ENCODE measurements at places on chromosomes 1 and 21. TPM values are rescaled to one million over a fixed set of nuclear protein-coding genes. Genes with fewer than 3 reads are reported as not detected.

DNA sequence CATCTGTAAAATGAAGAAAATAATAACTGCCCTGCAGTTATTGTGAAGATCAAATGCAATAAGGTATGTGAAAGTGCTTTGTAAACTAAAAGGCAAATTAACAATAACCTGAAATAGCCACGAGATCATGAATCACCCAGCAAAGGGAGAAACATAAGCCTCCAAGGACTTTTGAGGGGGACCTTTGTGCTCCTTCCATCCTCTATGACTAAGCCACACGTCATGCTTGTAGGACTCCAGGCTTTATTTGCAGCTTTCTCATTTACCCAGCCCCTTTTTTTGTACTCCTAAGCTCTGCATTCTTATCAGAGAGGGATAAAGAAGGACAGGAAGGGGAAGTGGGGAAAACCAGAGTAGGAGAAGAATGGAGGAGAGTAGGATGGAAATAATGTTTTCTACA lies 115.1 kb downstream of the PROX1 start:
- no peak overlapping the region for H3K4me3 ChIP-seq
- H3K27ac ChIP-seq = no peak overlapping the region
- H3K4me1 ChIP-seq = peaks cover 2% of the 10 kb centered on the region
- no peaks in the 10 kb centered on the region for H3K27me3 ChIP-seq
- no peaks in the 10 kb centered on the region for H3K36me3 ChIP-seq

DNA sequence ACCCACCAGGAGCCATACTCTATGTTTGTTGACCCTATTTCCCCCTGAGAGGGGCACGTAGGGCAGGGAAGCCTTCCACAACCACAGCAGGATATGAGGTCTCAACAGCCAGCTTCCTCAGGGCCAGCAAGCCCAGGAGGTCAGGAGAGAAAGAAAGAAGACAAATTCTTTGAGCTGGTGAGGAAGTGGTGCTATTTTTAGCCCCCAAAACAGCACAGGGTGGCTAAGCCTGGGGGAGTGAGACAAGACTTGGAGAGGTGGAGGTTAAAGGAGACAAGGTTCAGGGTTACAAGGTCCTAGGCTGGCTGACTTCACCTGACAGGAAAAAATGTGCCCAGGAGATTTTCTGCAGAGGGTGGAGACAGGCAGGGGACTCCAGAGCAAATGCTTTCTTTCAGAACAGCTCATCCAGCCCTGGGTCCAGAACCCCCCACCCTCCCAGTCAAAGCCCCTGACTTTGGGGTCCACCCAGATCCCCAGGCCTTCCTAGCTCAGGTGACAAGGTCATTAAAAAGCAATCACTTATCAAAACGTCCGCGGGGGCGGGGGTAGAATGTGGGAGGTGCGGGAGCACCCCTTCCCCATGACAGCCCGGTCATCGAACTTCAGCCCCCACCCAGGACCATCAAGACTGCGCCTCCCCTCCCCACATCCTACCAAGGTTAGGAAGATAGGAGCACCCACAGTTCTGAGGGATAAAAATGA lies 1.3 kb downstream of the SV2A start:
- no peak for DNase-seq
- peaks cover 35% of the 10 kb centered on the region for H3K4me1 ChIP-seq
- H3K27ac ChIP-seq = peak overlapping the region; percentile 78

GRCh38 chr1:150477320-150477719 lies 9.9 kb upstream of the TARS2 start:
- H3K36me3 ChIP-seq = peaks cover 7% of the 10 kb centered on the region
- H3K4me3 ChIP-seq = no peak overlapping the region
- no peak for DNase-seq
- no peak overlapping the region for H3K27ac ChIP-seq
- peaks cover 2% of the 10 kb centered on the region for H3K27me3 ChIP-seq

GRCh38 chr1:20426923-20427322 lies 59.1 kb downstream of the CAMK2N1 start:
- H3K4me1 ChIP-seq = peaks cover 10% of the 10 kb centered on the region
- peaks cover 49% of the 10 kb centered on the region for H3K27me3 ChIP-seq
- no peak overlapping the region for H3K27ac ChIP-seq
- H3K36me3 ChIP-seq = peaks cover 4% of the 10 kb centered on the region

DNA sequence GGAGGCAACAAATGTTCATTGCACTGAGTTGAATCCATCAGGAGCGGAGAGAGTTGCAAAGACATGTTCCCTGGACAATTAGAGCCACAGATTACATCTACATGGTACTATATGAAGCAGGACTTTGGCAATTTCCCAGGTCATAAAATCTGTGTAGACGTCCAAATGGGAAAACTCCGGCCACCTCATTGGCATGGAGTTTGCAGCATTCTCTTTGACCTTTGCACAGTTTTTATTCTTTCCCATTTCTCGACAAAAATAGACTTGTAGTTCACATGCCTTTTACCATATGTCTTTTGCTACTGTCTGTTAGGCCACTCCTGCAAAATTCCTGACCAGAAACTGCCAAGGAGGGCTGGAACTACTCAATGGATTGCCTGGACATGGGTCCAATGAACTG lies 48.2 kb downstream of the UBE2T start:
- H3K27me3 ChIP-seq = peaks cover 10% of the 10 kb centered on the region
- peaks cover 18% of the 10 kb centered on the region for H3K4me1 ChIP-seq
- no peaks in the 10 kb centered on the region for H3K36me3 ChIP-seq
- H3K4me3 ChIP-seq = no peak overlapping the region

- peak overlapping the region; percentile 26 for H3K27ac ChIP-seq
- H3K4me3 ChIP-seq = no peak overlapping the region
- no peaks in the 10 kb centered on the region for H3K4me1 ChIP-seq
Measured at GRCh38 chr1:173802961-173803360, 21.5 kb upstream of the DARS2 start.

GRCh38 chr21:14572204-14572780 lies 26.2 kb upstream of the SAMSN1 start:
- peaks cover 15% of the 10 kb centered on the region for H3K36me3 ChIP-seq
- H3K4me3 ChIP-seq = no peak overlapping the region
- H3K4me1 ChIP-seq = peaks cover 27% of the 10 kb centered on the region
- DNase-seq = no peak

GRCh38 chr1:44831516-44831915 lies 11.5 kb downstream of the PTCH2 start:
- no peak for DNase-seq
- peaks cover 7% of the 10 kb centered on the region for H3K4me1 ChIP-seq
- H3K4me3 ChIP-seq = no peak overlapping the region
- H3K27me3 ChIP-seq = no peaks in the 10 kb centered on the region
- no peak overlapping the region for H3K27ac ChIP-seq

DNA sequence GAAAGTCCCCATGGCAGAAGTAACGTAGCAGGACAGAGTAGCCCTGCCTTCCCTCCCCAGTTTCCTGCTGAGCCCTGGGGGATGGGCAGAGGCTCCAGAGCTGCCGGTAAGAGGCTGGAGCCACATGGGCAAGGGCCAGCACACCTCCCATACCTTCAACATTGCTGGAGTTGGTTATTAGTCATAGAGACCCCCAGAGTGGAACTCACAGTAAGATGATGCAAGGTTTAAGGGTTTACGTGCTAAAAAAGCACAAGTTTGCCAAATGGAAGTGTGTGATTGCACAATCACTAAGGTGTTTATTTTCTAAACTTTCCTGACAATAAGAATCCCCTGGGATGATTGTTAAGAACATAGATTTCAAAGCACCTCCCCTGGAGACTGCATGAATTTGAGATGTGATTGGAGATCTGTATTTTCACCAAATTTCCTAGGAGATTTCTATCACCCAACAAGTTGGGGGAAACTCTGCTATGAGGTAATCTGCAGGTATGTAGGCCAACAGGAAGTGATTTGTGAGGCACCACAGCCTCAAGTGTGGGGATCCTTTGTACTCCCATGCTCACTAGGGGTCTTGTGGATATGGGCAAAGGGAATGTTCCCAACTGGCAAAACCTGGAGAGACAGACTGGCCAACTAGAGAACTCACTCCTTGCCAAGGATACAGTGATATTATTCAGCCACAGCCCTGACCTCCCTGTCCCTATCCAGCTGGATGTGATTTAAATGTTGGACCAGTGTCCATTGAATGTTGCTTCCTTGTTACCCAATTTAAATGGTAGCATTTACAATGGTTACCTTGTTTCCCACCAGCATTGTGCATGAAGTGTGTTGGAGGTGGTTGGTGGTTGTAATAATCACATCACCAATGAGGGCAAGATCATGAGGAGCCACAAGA lies 37.1 kb upstream of the CSF1 start:
- H3K27ac ChIP-seq = no peak overlapping the region
- no peak overlapping the region for H3K4me3 ChIP-seq
- DNase-seq = no peak

- H3K4me1 ChIP-seq = peaks cover 83% of the 10 kb centered on the region
- no peaks in the 10 kb centered on the region for H3K27me3 ChIP-seq
- H3K4me3 ChIP-seq = peak overlapping the region; percentile 93
- peak overlapping the region; percentile 90 for H3K27ac ChIP-seq
- no peak for DNase-seq
Measured at GRCh38 chr1:207866471-207867135, 44.3 kb downstream of the CD34 start.

- no peak overlapping the region for H3K27ac ChIP-seq
- DNase-seq = no peak
- H3K4me1 ChIP-seq = peaks cover 27% of the 10 kb centered on the region
- H3K4me3 ChIP-seq = no peak overlapping the region
- no peaks in the 10 kb centered on the region for H3K27me3 ChIP-seq
- H3K36me3 ChIP-seq = no peaks in the 10 kb centered on the region
Measured at GRCh38 chr1:173328961-173329360, 121.8 kb upstream of the TNFSF4 start.

GRCh38 chr1:112358798-112359408 lies 37.1 kb upstream of the CTTNBP2NL start:
- no peaks in the 10 kb centered on the region for H3K36me3 ChIP-seq
- no peaks in the 10 kb centered on the region for H3K4me1 ChIP-seq
- peak; percentile 51 for DNase-seq
- H3K27me3 ChIP-seq = peaks cover 50% of the 10 kb centered on the region
- H3K27ac ChIP-seq = no peak overlapping the region
- H3K4me3 ChIP-seq = no peak overlapping the region

- H3K4me1 ChIP-seq = peaks cover 34% of the 10 kb centered on the region
- no peaks in the 10 kb centered on the region for H3K27me3 ChIP-seq
- peaks cover 14% of the 10 kb centered on the region for H3K36me3 ChIP-seq
- H3K27ac ChIP-seq = no peak overlapping the region
- H3K4me3 ChIP-seq = no peak overlapping the region
- DNase-seq = no peak
Measured at GRCh38 chr1:21308847-21309652, 18.8 kb upstream of the ECE1 start.

DNA sequence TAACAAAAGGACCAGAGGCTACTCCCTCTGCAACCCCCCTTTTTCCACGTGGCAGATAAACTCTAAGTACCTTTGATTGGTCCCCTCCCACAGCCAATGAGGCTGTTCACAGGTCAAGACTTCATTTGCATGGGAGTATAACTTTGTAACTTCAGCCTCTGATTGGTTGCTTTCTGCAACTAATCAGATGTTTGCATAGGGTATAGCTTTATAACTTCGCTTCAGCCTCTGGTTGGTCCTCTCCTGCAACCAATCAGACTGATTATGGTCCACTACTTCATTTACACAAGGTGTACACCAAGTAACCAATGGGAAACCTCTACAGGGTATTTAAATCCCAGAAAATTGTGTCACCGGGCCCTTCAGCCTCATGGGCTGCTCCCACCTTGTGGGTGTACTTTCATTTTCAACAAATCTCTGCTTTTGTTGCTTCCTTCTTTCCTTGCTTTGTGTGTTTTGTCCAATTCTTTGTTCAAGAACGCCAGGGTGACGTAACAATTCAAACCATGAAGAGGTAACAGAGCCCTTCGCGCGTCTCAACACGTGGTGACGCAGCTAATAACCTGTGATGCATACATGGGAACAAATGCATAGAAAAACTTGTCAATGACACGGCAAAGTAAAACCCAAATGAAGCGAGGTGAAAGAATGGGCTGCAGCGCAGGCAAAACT lies 47.2 kb downstream of the VPS26C start:
- peak; percentile 53 for DNase-seq
- peaks cover 47% of the 10 kb centered on the region for H3K4me1 ChIP-seq
- no peaks in the 10 kb centered on the region for H3K27me3 ChIP-seq
- peak overlapping the region; percentile 94 for H3K27ac ChIP-seq

GRCh38 chr21:15164678-15165303 lies 100.0 kb upstream of the NRIP1 start:
- DNase-seq = no peak
- H3K36me3 ChIP-seq = no peaks in the 10 kb centered on the region
- no peaks in the 10 kb centered on the region for H3K4me1 ChIP-seq
- no peaks in the 10 kb centered on the region for H3K27me3 ChIP-seq
- no peak overlapping the region for H3K4me3 ChIP-seq

DNA sequence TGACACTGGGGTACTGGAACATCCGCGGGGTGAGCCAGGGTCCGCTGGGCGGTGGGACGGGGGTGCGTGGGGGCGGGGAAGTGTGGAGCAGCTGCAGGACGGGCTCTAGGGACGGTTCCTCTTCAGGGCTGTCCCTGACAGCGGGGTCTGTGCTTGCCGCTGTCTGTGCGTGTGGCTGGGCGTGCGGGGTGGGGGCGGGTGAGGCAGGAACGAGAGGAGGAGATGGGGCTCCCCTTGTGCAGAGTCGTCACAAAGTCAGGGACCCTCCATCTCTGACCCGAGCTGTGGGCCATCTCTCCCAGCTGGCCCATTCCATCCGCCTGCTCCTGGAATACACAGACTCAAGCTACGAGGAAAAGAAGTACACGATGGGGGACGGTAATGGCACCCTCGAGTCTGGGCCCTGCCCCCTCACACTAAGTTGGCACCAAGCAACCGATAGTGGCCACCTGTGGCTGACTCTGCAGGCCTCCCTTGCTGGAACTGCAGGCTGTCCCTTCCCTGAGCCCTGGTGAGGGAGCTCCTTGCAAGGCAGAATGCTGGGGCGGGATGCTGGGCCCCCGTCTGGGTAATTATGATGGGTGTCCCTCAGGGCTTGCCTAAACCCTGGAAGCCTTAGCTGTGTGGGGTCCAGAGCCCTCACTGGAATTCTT lies 392 bp downstream of the GSTM2 start:
- peak overlapping the region; percentile 29 for H3K4me3 ChIP-seq
- peaks cover 4% of the 10 kb centered on the region for H3K27me3 ChIP-seq
- peaks cover 25% of the 10 kb centered on the region for H3K4me1 ChIP-seq

The LENEP gene
- total RNA-seq = 1.2 TPM

The ICOSLG gene
- total RNA-seq = 1.1 TPM

The CHIT1 gene
- total RNA-seq = 0.94 TPM

The NCF2 gene
- 9.8 TPM for total RNA-seq

The CRABP2 gene
- total RNA-seq = 1.4 TPM

The PLA2G2A gene
- not detected for total RNA-seq

The CCDC30 gene
- total RNA-seq = 1.5 TPM

The LGR6 gene
- not detected for total RNA-seq

The LCE2C gene
- not detected for total RNA-seq

The TMEM269 gene
- total RNA-seq = 0.12 TPM

The OR10K1 gene
- not detected for total RNA-seq

The ARHGAP30 gene
- total RNA-seq = 260 TPM

Measured in activated CD8-positive, alpha-beta memory T cell treated with anti-CD3 and anti-CD28 coated beads, Interleukin-2, amount 10 ng/mL, durations not matched to agents 7 days and 5 days (primary cell).